Activated CD4-positive, alpha-beta T cell treated with anti-CD3 and anti-CD28 coated beads, Interleukin-2, amount 10 ng/mL, durations not matched to agents 7 days and 5 days (primary cell): ENCODE measurements at places on chromosomes 7 and 10. TPM values are rescaled to one million over a fixed set of nuclear protein-coding genes. Genes with fewer than 3 reads are reported as not detected.

DNA sequence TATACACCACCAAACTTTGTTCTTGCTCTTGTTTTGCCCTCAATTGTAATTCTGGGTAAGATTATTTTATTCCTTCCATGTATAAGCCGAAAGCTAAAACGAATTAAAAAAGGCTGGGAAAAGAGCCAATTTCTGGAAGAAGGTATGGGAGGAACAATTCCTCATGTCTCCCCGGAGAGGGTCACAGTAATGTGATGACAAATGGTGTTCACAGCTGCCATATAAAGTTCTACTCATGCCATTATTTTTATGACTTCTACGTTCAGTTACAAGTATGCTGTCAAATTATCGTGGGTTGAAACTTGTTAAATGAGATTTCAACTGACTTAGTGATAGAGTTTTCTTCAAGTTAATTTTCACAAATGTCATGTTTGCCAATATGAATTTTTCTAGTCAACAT lies 12.5 kb upstream of the CFAP69 start:
- H3K27me3 ChIP-seq: peaks cover 13% of the 10 kb centered on the region
- no peaks in the 10 kb centered on the region for H3K4me1 ChIP-seq
- H3K36me3 ChIP-seq: no peaks in the 10 kb centered on the region
- no peak overlapping the region for H3K4me3 ChIP-seq

DNA sequence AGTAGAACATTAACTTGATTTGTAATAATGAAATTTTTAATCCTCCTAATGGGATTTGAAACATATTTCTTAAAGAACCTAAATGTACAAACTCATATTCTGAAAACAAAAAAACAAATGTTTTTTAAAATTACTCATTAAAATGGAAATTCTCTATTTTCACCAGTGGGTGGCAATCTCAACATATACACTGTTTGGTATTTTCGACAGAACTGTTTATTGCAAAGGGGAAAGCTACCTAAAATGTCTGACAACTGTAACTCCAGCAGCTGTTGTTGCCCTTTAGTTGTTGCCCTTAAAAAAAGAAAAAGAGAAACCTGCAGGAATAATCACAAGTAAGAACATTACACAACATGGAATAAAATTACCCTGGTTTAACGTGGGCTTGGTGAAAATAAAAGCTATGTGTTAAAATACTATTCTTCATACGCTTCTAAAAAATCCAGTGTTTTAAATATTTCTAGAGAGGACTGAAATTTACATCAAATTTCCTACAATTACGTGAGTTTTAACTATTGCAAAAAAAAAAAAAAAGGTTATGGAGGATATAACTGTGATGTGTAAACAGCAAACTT lies 54.5 kb downstream of the COL1A2 start:
- no peak for DNase-seq
- no peak overlapping the region for H3K27ac ChIP-seq
- peaks cover 15% of the 10 kb centered on the region for H3K27me3 ChIP-seq

- H3K4me3 ChIP-seq: no peak overlapping the region
- H3K36me3 ChIP-seq: peaks cover 19% of the 10 kb centered on the region
- DNase-seq: no peak
- no peaks in the 10 kb centered on the region for H3K27me3 ChIP-seq
Observed at GRCh38 chr7:65938336-65938895, 43.6 kb downstream of the GUSB start.

GRCh38 chr10:132102071-132102716 lies 36.4 kb downstream of the JAKMIP3 start:
- H3K4me3 ChIP-seq: no peak overlapping the region
- H3K36me3 ChIP-seq: no peaks in the 10 kb centered on the region
- H3K27ac ChIP-seq: no peak overlapping the region
- no peaks in the 10 kb centered on the region for H3K4me1 ChIP-seq

TEX36 gene
- not detected for total RNA-seq

NXPH1 gene
- total RNA-seq: not detected

DNA sequence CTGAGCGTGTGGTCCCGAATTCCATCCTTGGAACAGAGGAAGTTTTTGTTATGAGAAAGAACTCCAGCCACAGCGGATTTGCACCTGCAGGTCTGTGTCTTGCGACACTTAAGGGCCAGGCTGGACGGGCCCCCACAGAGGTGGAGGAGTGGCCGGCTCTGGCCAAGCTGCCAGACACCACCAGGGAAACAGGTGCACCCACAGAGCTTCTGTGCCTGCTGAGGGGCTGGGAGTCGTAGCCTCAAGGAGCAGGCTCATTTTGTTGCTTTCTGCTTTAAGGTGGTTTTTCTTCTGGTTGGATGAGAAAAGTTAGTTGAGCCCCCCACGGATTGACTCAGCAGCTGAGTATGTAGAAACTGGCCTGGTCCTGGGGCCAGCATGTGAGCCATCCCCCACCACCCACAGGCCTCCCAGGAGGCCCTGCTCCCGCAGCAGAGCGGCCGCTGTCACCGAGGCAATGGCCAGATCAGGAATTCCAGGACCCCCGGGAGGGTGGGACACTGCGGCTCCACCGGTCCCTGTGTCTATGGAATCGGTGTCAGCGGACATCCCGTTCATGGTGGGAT lies 41.9 kb downstream of the NKX6-2 start:
- no peaks in the 10 kb centered on the region for H3K36me3 ChIP-seq
- no peaks in the 10 kb centered on the region for H3K4me1 ChIP-seq
- no peak overlapping the region for H3K27ac ChIP-seq
- H3K27me3 ChIP-seq: no peaks in the 10 kb centered on the region
- DNase-seq: no peak

DNA sequence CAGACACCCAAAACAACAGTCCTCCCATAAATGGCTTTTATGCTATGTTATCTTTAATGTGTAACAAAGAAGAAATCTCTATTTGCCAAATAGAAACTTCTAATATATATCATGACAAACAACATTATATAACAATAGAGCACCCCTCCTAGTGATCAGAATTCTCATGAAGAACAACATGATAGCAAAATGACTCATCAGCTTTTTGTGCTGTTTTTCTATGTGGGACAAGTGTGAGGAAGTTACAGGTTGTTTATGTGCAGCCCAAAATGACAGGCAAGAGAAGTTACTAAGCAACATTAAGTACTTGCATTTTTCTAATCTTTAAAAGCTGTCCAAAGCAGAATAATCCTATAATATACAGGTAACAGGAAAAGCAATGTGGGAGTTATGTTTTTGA lies 7.7 kb downstream of the DGKB start:
- no peak overlapping the region for H3K27ac ChIP-seq
- no peaks in the 10 kb centered on the region for H3K4me1 ChIP-seq
- no peaks in the 10 kb centered on the region for H3K36me3 ChIP-seq
- DNase-seq: no peak
- no peaks in the 10 kb centered on the region for H3K27me3 ChIP-seq
